A549 (cell line): ENCODE measurements at places on chromosomes 12 and 14. TPM values are rescaled to one million over a fixed set of nuclear protein-coding genes. Genes with fewer than 3 reads are reported as not detected.

DNA sequence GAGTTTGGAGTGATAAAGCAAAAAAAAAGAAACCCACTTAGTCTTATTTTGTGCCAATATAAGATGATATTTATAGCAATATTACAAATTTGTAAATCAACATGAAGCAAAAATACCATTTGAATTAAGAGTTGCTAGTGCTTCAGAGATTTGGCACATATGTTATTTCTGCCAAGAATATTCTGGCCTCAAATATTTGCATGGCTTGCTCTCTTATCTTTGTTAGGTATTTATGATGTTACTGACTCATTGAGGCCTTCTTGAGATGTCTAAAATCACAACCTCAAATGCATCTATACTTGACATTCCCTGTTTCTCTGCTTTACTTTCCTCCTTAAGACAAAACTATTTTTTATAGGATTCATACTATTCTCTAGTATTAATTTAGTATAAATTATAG, 301.5 kb downstream of the NELL2 start:
- no peak for DNase-seq

- no peak for DNase-seq
Observed at GRCh38 chr14:81829447-81829846, 295.8 kb upstream of the SEL1L start.

GRCh38 chr14:22332686-22333421, 256.2 kb downstream of the DAD1 start:
- DNase-seq, result no peak

LALBA gene
- not detected in 3 replicates for polyA plus RNA-seq

- DNase-seq, result no peak
Observed at GRCh38 chr14:103667671-103668070, 38.7 kb downstream of the KLC1 start.

DNA sequence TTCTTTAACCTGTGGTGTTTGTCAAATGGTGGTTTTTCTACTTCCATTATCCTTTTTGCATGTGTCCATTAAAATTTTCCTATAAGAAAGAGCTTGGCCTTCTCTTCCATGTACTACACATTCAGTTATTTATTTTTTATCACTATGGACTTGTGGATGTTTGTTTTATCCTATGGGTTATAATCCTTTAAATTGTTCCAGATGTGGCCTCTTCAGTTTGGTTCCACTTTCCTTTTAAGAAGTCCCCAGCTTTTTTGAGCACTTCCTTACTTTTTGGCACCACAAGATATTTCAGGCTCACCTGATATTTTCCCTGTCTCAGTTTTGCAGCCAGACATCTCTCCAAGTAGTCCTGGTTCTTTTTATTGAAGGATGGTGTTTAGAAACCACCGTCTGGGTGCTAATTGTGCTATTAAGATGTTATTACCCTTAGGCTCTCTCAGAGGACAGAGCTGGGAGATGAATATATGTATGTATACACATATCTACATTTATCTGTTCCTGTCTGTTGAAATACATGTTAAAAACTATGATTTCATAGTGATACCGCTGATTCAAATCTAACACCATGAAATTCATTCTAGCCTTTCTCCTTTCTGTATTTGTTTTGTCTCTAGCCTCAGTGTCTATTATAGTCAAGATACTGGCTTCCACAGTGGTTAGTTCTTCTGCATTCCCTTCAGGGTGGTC, 408.5 kb upstream of the RGS6 start:
- DNase-seq, result no peak

GRCh38 chr12:62252576-62252975, 7.6 kb upstream of the USP15 start:
- no peak for DNase-seq

SERPINA10 gene
- polyA plus RNA-seq, result 0.03 TPM in 1 of 3 replicates, not detected in the others

DNA sequence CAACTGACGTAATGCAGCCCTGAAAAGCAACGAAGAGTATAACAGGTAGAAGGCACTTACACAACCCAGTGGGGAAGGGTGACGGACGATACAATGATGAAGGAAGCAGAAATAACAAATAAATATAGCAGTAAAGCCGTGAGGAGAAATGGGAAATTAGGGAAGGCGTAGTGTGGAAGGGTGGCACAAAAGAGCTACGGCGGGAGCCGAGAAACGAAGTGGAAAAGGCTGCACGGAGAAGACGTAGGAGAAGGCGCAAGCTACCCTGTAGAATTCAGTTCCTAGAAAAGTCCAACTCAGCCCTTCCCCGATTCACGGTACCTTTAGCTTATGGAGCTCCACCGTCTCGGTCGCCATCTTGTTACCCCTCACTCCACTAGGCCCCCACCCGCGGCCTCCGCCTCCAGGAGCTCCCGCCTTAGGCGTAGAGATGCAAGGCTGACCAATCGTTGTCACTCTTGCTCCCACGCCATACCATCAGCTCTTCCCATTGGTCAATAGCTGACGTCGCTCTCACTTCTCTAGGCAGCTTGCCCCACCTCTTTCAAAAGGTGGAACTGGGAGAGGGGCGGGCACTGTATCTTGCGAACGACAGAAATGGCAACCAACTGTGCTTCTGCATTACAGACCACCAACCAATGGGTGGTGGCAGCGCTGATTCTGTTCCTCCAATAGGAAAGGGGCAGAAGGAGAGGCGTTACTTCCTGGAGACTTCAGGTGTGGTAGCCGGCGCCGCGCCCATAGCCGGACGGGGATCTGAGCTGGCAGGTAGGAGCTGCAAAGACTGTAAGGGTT, at the start of the genes ORMDL2 and SARNP:
TSS of gene ORMDL2 (plus strand) at position 697 of the 795 bp plus-strand sequence. CDS start 959 bp downstream, outside the sequence.
TSS of gene SARNP (minus strand) at position 380 of the 795 bp plus-strand sequence. CDS start at position 357, 23 bp downstream.
- DNase-seq, result peak; percentile 100

TNFAIP2 gene
- 254 to 344 TPM (median 332 TPM) in 3 replicates for polyA plus RNA-seq

GRCh38 chr14:95645389-95645996, 40.7 kb upstream of the TCL1B start:
- no peak for DNase-seq

SPATA7 gene
- 4.1 to 4.5 TPM (median 4.2 TPM) in 3 replicates for polyA plus RNA-seq

DNA sequence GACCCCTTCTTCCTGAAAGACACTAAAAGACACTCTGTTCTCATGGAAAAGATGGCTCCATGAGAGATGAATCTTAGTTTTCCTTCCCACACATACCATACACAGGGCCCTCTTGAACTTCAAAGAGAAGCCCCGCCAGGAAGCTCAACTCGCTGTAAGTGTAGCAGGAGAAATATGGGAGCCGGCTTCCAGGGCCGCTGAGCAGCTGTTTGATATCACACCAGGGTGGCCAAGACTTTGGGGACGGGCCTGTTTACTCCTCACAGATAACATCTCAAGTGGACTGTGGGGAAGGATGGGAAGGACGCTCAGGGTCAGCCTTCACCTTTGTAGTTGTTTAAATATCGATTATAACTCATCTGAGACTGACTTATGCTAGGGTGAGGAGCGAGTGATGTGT, 235.5 kb upstream of the TBX3 start:
- DNase-seq, result no peak

DNA sequence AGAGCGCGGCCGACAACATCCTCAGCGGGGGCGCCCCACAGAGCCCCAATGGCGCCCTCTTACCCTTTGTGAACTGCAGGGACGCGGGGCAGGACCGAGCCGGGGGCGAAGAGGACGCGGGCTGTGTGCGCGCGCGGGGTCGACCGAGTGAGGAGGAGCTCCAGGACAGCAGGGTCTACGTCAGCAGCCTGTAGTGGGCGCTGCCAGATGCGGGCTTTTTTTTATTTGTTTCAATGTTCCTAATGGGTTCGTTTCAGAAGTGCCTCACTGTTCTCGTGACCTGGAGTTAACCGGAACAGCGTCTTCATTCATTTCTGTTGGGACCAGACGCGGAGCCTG, 103.8 kb upstream of the FKBP4 start:
- no peak for DNase-seq

IFNG-AS1 gene
- polyA plus RNA-seq, result not detected in 3 replicates

KRT83 gene
- 43.3 to 52.1 TPM (median 44.8 TPM) in 3 replicates for polyA plus RNA-seq

DNA sequence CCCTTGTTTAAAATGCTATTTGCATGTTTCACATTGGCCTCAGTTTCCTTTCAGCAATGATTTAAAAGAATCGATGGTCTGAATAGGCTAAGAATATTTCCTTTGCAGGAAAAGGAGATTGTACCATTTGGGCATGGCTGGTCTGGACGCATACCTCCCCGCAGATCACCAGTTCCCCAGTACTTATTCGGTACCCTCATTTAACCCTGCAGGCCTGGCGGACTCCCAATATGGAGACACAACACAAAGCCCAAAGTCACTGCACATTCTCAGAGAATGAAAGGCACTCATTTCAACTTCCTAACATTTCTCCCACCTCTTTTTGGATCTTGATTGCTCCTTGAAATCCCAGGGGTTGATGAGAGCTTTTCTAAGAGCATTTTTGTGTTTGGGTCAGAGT, 152.9 kb downstream of the GCH1 start:
- no peak for DNase-seq

GRCh38 chr14:32710231-32710671, 228.4 kb upstream of the NPAS3 start:
- no peak for DNase-seq

DNA sequence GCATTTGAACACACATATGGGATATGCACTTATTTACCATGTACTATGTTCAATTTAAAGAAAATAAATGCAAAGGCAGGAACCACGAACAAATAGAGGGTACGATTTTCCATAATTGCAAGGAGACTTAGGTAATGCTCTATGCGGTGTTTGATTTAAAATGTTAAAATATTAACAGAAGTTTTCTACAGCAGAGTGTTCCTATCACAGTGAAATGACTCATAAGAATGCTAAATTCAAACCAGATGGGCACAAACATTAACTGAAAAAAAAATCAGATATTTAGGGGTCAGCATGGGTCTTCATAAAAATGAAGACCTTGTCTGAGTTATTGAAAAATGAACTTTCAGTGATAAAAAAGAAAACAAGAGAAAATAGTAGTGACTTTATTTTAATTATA, 65.4 kb downstream of the LLPH start:
- DNase-seq, result no peak

AVPR1A gene
- polyA plus RNA-seq, result not detected in 3 replicates

- DNase-seq, result no peak
Observed at GRCh38 chr12:28223025-28223554, 32.8 kb downstream of the CCDC91 start.

RTL1 gene
- polyA plus RNA-seq, result 0.01 to 0.03 TPM in 2 of 3 replicates, not detected in the other

CCT2 gene
- polyA plus RNA-seq, result 437 to 442 TPM (median 441 TPM) in 3 replicates

CLEC1A gene
- polyA plus RNA-seq, result not detected in 3 replicates

- DNase-seq, result no peak
Observed at GRCh38 chr12:15323480-15323879, 1.2 kb downstream of the PTPRO start.

DACT1 gene
- polyA plus RNA-seq, result 0.68 to 0.89 TPM (median 0.84 TPM) in 3 replicates

GRCh38 chr12:29208060-29208459, 59.0 kb downstream of the FAR2 start:
- DNase-seq, result no peak

DNA sequence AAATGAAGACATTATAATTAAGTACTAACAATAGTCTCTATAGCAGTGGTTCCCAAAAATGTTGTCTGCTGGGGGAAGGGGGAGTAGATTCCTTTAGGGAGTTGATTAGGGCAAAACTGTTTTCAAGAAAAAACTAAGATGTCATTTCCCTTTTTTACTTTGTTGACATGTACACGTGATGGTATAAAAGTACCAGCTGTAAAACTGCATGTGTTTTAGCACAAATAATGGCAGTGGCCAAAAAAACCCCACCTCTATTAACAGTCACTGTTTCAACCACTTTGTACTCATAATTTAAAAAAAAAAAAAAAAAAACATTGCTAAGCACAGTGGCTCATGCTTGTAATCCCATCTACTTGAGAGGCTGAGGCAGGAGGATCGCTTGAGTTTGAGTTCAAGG, 61.7 kb downstream of the PPP1R12A start:
- no peak for DNase-seq

DNA sequence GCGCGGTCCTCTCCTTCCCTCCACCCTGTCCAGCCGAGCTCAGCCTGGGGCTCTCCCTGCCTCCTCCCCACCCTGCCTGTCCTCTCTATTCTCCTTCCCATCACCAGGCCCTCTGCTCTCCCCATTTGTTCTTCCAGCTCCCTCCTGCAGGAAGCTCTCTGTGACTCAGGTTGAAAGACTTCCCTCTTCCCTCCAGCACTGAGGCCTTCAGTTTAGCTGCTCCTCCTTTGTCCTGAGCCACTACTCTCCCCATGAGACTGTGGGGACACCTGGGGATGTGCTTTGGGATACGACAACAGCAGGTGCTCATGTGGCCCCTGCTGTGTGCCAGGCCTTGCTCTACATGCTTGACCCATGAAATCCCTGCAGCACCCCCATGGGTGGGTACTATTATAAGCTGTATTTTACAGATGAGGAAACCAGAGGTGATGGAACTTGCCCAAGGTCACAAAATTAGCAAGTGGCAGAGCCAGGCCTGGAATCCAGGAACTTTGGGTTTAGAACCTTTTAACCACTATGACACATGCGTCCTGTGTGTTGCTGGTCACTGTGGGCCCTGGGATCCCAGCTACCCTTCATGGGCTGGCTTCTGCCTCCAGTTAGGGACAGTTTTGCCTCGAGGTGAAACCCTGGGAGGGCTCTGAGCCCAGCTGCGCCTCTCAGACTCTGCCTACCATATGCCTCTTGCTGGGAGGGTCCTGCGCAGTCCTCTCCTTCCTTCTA, 5.5 kb downstream of the KRT80 start:
- DNase-seq, result no peak

SOX5 gene
- not detected in 3 replicates for polyA plus RNA-seq

IL26 gene
- polyA plus RNA-seq, result not detected in 3 replicates

CLEC2A gene
- not detected in 3 replicates for polyA plus RNA-seq

GRCh38 chr12:129696405-129696804, 207.4 kb downstream of the TMEM132D start:
- no peak for DNase-seq

GRCh38 chr14:84420221-84420620, 1109.7 kb upstream of the FLRT2 start:
- no peak for DNase-seq

RFX4 gene
- not detected in 3 replicates for polyA plus RNA-seq
